CD4-positive, alpha-beta T cell treated with Interleukin-10 for 1 hour (primary cell): ENCODE measurements at places on chromosomes 12 and 14.

- no peak for DNase-seq
Observed at GRCh38 chr12:50859621-50860310, 17.0 kb downstream of the TMPRSS12 start.

DNA sequence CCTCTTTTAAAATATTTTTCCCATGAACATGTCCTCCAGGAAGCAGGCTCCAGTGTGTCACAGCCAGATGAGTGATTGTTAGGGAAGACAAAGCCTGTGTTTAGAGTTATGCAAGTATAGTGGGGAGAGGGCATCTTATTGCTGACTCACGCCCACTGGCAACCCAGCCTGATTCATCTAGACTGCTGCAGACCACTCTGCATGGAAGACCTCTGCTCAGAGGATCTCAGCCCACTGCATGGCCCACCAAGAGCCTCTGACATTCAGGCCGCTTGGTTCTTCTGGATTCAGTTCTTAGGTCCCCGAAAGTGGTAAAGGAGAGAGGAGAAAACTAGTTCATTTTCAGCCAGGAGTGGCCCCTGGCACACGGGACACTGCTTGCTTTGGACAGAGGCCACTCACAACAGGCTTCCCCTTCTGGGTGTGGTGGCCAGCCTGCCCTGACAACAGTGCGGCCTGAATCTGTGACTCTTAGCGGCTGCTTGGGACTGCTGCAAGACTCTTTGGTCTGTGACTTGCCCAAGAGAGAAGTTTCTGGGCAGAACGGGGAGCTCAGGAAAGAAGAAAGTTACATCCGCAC lies 266.3 kb downstream of the ZFP36L1 start:
- DNase-seq: no peak

DNA sequence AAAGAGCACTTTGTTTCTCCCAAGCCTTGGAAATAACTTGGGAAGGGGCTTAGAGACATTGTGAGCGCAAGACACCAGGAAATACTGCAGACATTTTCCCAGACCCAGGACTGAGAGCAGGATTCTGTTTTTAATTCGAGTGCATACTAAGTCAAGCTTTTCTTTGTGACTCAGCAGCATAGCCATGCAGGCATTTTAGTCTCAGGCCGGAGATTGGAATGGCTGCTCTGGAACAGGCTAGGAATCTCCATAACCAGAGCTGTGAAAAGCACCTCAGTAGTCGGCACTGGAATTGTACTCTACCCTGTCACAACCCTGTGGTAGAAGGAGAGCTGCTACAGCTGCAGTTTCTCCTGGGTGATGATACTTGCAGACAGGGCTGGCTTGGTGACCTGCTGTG lies 28.9 kb upstream of the GARIN6 start:
- DNase-seq: no peak

DNA sequence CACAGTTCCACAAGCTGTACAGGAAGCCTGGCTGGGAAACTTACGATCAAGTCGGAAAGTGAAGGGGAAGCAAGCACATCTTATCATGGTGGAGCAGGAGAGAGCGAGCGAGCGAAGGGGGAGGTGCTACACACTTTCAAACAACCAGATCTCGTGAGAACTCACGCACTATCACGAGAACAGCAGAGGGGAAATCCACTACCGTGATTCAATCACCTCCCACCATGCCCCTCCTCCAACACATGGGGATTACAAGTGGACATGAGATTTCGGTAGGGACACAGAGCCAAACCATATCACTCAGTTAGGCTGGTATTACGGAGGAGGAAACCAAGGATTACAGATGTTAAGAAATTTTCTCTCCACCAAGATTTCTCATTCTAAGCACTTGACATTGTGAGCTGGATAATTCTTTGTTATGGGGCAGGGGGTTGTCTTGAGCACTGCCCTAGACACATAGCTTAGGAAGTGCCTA lies 262.0 kb upstream of the G2E3 start:
- DNase-seq: no peak

DNA sequence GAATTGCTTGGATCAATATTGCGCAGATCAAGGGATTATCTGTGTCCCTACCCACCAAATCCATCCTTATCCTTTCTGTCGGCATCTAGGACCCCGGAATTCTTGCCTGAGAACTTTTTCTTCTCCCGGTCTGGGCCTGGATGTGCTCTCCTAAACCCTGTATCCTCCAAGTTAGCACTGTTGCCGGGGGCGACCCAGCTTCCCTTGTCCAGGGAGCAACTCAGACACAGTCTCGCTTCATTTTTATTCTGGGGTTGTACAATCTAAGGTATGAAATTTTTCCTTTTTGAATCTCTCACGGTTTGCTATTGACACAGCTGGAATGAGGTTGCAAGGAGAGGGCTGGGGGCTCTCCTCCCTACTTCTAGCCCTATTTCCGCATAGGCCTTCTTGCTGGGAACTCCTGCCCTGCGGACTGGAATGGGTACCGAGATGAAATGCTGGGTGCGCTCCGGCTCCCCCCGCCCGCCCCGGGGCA lies 403 bp upstream of the PNP start:
- no peak for DNase-seq

- DNase-seq: no peak
Observed at GRCh38 chr12:16171348-16171747, 106.1 kb downstream of the SLC15A5 start.

DNA sequence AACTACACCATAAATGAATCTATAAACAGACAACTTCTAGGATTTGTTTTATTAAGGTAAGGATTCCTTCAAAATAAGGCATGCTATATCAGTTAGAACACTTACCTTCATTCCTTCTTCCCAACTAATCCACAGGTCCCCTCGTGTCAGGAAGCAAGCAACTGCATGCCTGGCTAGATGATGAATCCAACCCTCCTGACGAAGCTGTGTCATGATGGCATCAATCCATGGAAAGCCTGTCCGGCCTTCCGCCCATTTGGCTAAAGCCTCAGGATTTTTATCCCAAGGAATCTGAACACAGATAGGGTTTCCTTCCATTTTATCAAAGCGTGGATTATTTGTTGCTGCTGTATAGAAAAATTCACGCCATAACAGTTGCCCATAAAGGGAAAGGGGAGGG lies 12.5 kb upstream of the MTERF2 start:
- no peak for DNase-seq

DNA sequence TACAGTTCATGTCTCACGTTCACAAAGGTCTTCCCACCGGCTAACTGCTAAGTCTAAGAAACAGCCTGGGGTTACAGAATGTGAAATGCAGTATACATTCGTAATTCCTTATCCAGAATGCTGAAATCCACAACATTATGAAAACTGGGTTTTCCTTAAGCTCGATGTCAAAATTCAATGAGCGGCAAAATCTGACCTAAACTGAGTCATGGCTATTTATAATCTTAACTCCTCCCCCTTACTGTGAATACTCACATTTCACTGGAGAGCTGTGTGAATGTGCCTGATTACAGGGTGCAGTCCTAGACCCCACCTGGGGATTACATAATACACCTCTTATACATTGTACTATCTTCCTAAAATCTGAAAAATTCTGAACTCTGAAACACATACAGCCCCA lies 35.3 kb downstream of the STX2 start:
- DNase-seq: no peak

DNA sequence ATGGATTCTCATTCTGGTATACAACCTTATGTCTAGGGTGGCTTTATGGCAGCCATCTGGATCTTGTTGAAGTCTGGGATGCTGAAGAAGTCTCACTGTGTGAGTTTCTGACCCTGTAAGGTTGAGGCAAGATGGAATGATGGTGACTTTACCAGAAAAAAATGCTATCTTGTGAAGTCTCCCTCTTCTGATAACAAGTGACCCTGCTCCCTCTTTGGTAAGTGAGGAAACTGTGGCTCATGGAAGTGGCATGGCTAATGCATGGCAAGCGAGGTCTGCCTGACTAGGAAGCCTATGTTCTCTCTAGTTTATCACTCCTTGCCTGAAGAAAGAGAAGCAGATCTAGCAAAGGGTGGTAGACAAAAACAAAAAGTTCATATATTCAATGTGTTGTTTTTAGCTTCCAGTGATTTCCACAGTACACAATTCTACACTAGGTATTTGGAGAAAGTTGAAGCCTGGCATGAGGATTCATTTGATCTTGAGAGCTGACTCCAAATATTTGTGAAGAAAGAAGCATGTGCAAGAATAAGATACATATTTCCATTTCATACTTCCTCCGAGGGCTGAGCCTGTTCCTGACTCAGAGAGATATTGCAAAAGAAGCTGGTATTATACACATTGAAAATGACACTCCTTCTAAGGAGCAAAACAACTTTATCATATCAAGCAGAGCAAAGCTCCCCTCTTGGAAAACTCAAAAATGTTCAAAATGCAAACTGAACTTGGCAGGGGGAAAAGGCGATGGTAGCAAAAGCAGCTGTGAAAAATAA lies 63.6 kb downstream of the HELB start:
- DNase-seq: no peak

- DNase-seq: no peak
Observed at GRCh38 chr12:96447256-96447655, 42.1 kb upstream of the CFAP54 start.

- DNase-seq: no peak
Observed at GRCh38 chr12:90925562-90925961, 29.4 kb downstream of the CCER1 start.

DNA sequence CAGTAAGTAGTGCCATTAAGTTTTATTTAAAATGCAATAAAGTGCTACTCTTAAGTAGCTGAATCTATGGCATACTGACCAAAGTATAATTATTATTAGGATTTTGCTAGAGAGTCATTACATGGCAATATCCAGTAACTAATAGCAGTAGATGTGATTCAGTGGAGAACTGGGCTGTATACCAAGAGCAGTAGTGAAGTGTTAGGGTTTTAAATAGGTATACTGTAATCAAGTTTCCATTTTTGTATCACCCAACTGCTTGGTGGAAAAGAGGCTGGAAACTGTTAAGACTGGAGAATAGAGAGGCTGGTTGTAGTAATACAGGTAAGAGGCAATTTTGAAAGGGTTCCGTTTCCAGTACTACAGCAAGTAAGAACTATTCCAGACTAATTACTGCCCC lies 13.3 kb upstream of the LLPH start:
- DNase-seq: no peak

DNA sequence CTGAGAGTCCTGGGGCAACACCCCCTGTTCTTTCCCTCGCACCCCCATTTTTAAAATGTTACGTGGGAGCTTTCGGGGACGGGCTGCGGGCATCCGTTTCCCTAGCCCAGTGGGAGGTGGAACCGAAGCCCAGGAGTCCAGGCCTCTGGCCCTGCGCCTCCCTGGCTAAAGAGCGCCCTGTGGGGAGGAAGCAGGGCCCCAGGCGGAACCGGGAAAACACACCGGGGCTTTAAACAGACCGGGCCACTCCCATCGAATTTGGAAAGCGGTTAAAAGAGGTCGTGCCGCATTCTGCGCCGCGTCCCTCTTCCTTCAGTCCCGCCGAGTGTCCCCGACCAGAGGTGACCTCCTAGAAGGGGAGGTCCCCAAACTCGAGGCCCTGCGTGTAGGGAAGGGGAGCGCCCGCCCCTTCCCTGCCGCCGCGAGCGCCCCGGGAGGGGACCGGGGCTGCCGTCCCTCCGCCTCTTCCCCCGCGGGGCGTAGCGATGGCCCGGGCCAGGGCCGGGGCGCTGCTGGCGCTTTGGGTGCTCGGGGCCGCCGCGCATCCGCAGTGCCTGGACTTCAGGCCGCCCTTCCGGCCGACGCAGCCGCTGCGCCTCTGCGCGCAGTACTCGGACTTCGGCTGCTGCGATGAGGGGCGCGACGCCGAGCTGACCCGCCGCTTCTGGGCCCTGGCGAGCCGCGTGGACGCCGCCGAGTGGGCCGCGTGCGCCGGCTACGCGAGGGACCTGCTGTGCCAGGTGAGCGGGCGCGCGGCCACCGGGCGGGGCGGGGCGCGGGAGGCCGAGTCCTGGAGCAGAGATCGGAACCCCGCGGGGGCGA lies at the start of gene HHIPL1:
Gene HHIPL1 (plus strand): TSS at position 407 of the 822 bp plus-strand sequence. CDS start 79 bp downstream, at position 486.
- no peak for DNase-seq

DNA sequence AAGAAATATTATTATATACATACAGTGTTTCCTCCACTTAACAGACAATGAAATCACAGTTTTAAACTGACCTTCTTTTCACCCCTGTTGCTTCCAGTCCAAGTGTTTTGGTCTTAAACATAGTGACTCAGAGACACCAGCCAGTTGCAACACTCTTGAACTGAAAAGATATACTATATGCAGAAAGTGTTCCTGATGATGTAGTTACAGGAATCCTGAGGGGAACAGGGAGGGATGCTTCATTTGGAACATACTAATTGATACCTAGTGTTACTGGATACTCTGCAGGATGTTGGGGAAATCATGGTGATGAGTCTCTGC lies 420.8 kb downstream of the CCDC91 start:
- no peak for DNase-seq

DNA sequence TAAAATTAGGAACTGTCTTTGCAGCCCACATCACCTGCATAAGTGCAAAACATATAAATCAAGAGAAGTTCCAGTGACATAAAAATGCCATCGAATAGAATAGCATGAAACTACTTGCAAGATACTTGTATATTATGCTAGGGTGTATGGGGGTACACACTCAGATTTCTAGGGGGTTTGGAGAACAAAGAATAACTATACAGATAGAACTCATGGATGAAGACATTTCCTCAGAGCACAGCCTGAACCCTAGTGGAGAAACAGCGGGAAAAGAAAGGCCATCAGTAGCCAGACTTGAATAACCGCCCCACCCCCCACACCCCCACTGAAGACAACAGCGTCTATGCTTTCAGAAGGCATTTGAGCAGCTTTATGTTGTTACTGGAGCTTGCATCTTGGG lies 425.8 kb downstream of the NPAS3 start:
- DNase-seq: no peak

GRCh38 chr12:93689076-93689834 lies 12.1 kb downstream of the CRADD start:
- DNase-seq: no peak

GRCh38 chr14:100988956-100989355 lies 85.4 kb upstream of the RTL1 start:
- DNase-seq: no peak

GRCh38 chr14:87045246-87045645 lies 947.7 kb downstream of the GALC start:
- no peak for DNase-seq

- no peak for DNase-seq
Observed at GRCh38 chr12:96870946-96871345, 36.1 kb upstream of the NEDD1 start.

GRCh38 chr14:45610318-45610717 lies 357.3 kb upstream of the MIS18BP1 start:
- DNase-seq: no peak

GRCh38 chr12:77213319-77213718 lies 147.9 kb upstream of the E2F7 start:
- DNase-seq: no peak
